ENCODE measurements at places on chromosomes 16 and 17.

DNA sequence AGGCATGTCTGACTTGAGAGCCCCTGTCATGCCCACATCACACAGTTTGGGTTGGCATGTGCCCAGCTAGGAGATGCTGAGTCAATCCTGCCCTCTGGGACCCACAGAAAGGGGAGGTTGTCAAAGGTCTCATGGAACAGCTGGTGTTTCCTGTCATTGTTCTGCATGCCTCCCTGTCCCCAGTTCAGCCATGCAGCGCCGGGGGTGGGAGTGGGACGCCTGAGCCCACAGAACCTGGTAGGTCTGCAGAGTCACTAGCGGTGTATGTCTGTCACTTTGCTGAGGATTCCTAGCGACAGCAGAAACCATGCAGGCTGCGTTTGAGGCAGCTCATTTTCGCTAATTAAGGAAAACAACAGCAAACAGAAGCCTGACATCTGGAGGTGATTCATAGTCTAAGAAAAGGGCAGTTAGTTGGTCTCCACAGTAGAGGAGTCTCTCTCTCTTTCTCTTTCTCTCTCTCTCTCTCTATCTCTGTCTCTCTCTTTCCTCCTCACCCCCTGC lies 19.6 kb upstream of the CCL1 start:
- DNase-seq: peak; percentile 71

DNA sequence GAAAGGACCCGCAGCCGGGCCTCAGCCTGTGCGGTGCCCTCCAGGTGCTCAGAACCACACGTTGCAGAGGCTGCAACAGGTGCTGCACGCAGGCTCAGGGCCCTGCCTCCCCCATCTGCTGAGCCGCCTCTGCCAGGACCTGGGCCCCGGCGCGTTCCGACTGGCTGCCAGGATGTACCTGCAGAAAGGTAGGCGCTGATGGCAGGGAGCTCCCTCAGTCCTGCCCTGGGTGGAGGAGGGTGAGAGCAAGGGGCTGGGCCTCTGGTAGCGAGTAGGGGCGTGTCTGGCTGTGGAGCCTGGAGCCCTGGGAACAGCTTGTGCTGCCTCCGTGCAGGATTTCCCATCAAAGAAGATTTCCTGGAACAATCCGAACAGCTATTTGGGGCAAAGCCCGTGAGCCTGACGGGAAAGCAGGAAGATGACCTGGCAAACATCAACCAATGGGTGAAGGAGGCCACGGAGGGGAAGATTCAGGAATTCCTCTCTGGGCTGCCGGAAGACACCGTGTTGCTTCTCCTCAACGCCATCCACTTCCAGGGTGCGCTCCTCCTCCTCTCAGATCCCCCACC lies 4.4 kb downstream of the SERPINF2 start:
- no peak for DNase-seq

DNA sequence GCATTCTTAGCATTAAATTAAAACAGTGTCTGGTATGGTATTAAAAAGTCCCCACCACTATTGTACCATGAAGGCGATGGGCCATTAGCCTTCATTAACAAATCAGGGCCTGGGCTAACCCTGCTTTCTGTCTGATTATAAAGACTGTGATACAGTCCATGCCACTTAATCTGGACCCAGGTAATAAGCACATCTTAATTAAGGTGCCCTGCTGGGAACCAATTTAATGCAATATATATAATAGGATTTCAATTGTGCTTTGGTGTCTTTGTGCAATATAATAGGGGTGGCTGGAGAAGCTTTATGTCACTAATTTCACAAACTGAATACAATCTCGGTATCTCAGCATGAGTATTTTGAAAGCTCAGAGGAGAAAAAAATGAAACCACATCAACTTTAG lies 64.4 kb upstream of the CDH8 start:
- DNase-seq: no peak

- no peak for DNase-seq
Measured at GRCh38 chr17:57875290-57876022, 25.6 kb upstream of the MRPS23 start.

DNA sequence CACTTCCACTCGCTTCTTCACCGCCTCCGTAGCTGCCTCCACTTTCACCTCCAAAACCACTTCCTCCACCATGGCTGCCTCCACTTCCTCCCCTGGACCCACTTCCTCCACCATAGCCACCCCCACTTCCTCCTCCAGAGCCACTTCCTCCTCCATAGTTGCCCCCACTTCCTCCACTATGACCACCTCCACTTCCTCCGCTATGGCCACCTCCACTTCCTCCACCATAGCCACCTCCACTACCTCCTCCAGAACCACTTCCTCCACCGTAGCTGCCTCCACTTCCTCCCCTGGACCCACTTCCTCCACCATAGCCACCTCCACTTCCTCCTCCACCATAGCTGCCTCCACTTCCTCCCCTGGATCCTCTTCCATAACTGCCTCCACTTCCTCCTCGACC lies 4.5 kb downstream of the KRT9 start:
- DNase-seq: no peak

- no peak for DNase-seq
Measured at GRCh38 chr16:84541999-84542817, 37.7 kb upstream of the MEAK7 start.

GRCh38 chr16:26051063-26051462 lies 359.3 kb downstream of the HS3ST4 start:
- no peak for DNase-seq

- no peak for DNase-seq
Measured at GRCh38 chr16:50208460-50208931, 55.4 kb downstream of the TENT4B start.

DNA sequence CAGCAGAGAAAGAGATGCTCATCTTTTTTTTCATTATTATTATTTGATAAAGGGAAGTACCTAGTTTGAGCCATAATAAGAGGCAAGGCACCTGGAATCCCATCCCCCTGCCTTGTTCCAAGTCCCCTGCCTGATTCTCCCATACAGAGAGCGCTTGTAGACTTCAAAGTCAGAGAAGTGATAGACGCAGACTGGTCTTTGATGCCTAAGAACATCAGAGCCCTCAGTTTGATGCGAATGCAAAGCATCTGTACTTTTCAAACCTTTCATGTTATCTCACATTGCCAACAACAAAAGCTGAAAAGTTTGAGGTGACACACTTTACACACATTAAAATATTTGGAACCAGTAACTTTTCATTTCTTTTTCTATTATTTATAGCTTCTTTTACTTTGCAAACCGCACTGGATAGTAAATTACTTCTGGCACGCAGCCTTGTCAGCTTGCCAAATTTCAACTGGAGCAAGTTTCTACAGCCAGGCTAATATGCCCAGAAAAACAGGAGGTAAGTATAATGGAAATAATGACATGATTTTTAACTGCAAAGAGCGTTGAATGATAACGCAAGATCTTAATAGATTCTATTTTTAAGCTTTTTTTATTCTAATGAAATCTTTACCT lies 5.9 kb upstream of the UTP6 start:
- no peak for DNase-seq

GRCh38 chr17:44848961-44849489 lies 1.3 kb downstream of the HIGD1B start:
- DNase-seq: no peak

DNA sequence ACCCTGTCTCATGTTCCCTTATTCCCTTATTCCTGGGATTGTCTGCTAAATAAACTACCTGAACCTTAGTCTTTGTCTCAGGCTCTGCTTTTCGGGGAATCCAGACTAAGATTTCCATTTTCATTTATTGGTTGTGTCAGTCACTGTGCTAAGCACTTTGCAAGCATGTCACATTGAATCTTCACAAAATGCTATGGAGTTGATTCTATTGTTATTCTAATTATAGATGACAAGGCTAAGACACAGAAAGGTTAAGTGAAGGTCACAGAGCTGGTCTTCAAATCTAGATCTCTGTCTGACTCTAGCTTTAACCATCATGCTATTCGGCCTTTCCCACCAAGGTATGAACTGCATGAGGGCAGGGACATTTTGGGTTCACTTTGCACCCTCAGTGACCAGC lies 13.4 kb upstream of the CES5A start:
- no peak for DNase-seq

GRCh38 chr17:44343510-44344209 lies 1.4 kb upstream of the GRN start:
- DNase-seq: no peak

DNA sequence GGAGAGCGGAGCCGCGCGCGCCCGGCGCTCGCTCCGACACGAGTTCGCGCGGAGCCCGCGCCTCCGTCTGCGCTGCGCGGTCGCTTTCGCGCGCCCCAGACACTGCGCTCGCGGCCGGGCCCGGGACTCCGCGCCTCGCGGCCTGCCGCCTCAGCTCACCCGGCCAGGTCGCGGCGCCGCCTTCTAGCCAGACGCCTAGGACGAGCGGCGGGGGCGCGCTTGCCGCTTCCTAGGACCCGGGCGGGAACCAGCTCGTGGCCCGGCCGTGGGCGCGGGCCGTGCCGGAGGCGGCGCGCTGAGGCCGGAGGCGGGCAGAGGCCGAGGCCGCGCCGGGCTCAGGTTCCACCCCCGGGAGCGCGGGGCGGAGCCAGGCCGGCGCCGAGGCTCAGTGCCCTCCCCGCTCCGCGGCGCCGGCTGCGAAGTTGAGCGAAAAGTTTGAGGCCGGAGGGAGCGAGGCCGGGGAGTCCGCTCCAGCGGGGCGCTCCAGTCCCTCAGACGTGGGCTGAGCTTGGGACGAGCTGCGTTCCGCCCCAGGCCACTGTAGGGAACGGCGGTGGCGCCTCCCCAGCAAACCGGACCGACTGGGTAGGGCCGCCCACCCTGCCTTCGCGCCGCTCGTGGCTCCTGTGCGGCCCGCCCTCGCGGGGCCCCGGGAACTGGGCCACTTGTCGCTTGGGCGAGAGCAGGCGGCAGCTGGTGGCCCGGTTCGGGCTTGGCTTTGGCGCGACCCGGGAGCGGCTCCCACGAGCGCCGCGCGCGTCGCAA lies at the start of gene SPHK1:
TSS of gene SPHK1 (plus strand) at position 388 of the 765 bp plus-strand sequence. CDS start 1,036 bp downstream, outside the sequence.
- peak; percentile 78 for DNase-seq

DNA sequence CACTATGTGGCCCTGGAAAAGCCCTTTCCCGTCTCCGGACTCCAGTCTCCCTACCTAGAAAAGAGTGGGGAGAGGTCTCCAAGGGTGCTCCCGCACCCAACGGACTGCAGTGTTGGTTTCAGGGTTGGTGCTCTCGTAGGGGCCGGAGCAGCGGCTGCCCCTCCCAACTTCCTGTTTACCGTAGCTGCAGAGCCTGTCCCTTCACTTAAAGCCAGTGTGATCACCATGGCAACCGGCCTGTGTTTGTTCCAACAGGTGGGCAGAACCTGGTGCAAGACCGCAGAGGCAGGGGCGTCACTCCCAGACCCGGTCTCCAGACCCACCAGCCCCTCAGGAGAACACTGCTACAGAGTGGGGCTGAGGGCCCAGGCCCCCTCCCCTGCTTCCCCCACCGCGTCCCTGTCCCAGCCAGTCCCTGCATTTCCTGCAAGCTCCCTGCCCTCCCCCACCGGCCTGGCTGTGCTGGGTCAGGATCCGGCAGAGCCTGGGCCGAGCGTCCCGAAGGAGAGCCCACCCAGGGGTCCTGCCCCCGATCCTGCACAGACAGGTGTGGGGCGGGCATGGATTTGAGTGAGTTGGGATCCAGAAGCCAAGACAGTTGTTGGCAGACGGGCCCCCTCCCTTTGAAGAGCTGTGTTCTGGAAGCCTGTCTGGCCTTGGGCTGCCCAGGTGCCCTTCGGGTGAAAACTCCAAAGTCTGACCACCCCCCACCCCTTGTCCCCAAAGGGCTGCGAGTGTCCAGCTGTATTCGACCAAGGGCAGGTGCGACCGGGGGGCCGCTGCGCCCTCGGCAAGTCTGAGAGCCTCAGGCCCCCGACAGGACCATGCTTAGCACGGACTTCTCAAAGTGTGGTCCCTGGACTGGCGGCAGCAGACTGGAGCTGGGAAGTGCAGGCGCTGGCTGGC lies 1.5 kb upstream of the BAIAP3 start:
- DNase-seq: no peak

- DNase-seq: no peak
Measured at GRCh38 chr16:10033556-10033955, 148.7 kb downstream of the GRIN2A start.

GRCh38 chr16:83113811-83114210 lies 487.0 kb downstream of the CDH13 start:
- no peak for DNase-seq

DNA sequence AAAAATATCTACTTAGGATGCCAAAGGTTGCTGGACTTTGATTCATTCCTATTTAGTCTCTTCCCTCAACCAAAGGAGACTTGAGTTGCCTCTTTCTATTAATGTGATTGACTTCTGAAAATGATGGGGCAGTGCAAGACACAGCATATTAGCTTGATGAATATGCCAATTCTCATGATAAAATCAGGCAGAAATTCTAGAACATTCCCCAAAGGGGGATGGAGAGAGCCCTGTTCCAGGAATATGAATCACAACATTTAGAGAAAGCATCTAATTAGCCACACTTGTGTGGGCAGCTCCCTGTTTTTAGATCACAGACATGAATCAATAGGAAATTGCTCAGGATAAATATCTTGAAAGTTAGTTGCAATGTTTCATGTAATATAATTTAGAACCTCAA lies 584.0 kb upstream of the CDH8 start:
- no peak for DNase-seq

DNA sequence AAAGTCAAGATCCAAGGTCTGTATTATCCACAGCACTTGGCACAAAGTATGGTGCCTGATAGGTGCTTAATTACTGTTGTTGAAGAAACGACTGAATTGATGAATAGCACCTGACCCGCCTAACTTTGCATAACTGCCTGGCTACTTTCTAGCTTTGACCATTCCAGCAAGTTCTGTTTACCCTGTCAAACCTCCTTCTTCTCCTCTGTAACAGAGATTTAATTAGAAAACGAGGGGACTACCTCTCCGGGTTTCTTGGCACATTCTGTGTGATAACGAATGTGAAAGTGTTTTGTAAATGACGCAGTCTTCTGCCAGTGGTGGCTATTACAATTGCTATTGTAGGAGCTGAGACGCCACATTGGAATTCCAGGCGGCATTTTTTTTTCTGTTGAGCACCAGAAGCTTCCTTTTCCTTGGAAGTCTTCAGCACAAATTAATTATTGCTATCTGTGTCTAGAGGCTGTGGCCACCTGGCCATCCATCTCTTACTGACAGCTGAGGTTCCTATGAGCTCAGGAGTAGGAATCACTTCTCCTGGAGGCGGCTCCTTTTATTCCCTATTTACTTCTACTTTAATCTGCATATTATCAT lies 522.9 kb downstream of the HS3ST4 start:
- no peak for DNase-seq

- DNase-seq: no peak
Measured at GRCh38 chr17:64077379-64077778, 52.6 kb downstream of the ERN1 start.

DNA sequence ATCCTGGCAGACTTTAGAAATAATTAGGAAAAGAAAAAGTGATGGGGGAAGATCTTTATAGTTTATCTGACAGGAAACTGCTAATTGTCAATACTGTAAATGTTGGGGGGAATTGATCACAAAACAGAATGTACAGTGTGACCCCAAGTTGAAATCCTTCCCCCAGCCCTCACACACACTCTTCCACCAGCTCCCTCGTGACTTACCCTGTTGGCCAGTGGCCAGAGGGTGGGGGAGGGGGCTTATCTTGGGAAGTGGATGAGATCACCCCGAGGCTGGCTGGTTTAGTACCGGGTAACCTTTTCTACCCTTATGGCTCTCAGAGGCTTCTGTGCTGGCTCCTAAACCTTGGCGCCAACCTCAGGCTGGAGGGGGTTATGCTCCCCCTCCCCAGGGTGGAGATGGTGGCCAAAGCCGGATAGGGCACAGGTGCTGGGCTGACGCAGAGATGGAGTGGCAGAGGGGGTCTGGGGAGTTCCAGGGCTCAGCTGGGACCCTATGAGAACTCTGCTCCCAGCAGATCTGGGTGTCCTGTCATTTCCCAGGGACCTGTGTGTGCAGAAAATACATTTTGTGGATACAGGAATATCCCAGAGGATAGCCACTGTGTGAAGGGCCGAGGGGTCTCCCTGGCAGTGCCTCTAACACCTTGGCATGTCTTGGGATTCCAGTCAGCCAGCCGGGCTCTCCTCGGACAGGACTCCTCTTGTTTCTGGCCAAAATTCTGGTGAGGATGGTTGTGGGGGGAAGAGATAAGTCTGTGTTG lies 18.6 kb downstream of the CDH16 start:
- DNase-seq: no peak

Measured in activated CD4-positive, alpha-beta T cell treated with anti-CD3 and anti-CD28 coated beads, Interleukin-2, amount 50 U/mL, for 48 hours (primary cell).